ENCODE measurements at places on chromosomes 3 and 15.

DNA sequence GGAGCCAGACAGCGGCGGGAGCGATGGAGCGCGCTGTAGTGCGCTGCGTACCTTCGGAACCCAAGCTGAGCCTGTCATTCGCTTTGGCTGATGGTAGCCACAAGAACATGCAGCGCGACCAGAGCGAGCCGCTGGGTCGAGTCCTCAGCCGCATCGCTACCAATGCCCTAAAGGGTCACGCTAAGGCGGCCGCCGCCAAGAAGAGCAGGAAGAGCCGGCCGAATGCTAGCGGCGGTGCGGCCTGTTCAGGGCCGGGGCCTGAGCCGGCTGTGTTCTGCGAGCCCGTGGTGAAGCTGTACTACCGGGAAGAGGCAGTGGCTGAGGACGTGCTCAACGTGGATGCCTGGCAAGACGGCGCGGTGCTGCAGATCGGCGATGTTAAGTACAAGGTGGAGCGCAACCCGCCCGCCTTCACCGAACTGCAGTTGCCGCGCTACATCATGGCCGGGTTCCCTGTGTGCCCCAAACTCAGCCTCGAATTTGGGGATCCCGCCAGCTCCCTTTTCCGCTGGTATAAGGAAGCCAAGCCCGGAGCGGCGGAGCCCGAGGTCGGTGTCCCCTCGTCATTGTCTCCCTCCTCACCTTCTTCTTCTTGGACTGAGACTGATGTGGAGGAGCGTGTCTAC, 498 bp downstream of the PDE12 start:
- DNase-seq, result peak; percentile 12

DNA sequence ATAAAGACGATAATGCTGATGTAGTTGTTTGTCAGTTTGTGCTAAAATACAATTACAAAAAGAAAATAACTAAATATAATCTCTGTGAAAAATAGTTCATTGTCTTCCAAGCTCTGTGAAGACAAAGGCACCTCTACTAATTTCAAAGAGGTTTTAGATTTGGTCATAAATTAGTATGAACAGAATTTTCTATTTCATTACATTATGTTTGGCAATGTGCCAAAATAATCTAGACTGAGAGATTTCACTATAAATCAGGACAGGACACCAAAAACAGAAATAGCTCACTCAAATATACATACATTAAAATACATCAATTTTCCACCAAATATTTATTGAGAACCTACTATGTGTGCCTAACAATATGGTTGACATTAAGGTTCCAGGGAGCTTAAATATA, 264.9 kb upstream of the CCDC54 start:
- DNase-seq, result no peak

- no peak for DNase-seq
These were observed 5.2 kb downstream of the GRAMD2A start for GRCh38 chr15:72192416-72192815.

DNA sequence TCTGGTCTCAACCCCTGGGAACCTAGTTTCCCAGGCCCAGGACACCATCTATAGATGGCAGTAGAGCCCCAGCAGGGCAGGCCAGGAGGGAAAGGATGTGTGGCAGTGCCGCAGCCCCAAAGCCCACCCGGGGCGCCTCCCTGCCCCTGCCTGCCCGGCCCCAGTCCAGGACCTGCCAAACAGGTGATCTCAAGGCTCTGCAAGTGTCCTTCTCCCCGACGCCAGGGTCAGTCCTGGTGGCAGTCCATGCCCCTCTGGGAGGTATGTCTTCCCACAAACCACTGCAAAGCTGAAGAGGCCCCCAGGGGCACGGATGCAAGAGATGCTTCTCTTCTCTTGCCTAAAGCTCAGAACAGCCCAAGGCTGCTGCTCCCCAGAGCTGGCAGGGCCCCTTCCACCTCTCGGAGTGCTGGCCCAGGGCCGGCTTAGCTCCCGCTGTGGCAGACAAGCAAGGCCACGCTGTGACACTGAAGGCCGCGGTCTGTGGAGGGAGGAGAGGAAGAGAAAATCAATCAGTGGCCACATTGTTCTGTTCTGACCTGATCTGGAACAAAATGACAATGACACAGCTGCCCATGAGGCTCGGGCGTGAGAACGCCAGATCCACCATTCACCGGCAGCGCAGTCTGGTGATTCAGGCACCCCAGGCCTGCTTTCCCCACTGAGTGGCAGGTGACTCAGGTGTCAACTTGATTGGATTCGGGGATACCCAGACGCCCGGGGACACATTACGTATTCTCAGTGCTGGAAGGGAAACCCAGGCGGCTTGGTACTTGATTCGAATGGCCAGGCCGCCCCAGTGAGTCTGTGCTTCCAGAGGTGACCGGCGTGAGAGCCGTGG, 34.0 kb downstream of the KLHL25 start:
- no peak for DNase-seq

DNA sequence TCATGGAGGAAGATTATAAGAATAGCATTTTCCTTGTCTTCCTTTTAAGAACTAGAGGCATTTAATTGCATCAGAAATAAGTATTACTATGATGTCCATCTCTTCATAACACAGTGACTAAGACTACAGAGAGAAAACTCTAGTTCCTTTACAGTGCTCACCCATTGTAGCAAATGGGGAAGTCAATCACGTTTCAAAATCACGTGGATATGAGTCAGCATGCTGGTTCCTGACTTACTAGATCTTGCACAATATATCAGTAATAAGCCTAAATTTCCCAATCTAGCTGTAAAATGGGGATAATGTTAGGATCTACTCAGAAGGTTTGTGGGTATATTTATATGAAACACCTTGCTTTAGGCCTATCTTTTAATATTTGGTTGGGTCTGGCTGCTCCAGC, 254.8 kb upstream of the EOMES start:
- DNase-seq, result no peak

DNA sequence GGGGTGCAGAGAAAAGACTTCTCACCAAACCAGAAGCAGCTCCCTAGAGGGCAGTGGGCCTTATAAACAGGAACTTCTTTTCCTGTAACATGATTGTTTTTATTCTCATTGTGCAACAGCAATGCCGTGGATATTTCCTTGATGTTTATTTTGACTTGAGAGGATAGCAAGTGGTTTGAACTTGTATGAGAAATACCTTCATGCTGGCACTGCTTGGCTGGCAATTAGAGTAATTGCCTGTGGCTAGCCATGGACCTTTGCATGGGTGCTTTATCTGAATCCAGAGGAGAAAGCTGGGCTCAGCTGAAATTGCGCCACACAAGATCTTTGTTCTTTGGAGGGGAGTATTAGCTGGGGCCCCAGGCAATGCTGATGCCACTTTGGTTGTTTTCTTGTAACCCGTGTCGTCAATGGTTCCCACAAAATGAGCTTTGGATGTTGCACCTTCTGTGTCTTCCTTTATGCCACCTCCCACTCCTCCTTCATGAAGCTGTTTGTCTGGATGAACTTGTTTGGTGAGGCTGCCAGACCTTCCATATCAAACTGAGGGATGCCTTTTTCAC, 37.9 kb downstream of the CMTM8 start:
- no peak for DNase-seq

DNA sequence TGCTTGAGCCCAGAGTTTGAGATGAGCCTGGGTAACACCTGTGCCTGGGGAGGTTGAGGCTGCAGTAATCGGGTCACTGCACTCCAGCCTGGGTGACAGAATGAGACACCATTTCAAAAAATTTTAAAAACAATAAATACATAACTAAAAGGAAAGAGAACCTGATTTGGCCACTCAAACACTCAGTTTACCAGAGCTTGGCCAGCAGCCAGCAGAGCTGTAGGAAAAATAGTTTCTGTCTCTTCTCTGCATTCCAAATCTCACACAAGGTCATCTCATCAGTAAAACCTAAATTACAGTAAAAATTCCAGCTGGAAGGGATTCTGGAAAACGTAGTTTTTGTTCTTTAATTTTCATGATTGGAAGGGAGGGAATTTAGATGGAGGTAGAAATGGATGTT, 7.8 kb upstream of the PPM1L start:
- no peak for DNase-seq

All from activated T-cell treated with anti-CD3 and anti-CD28 coated beads for 4 hours (primary cell).